Spinal cord (tissue), 10 donors: ENCODE measurements at places on chromosomes 13 and 19.

DNA sequence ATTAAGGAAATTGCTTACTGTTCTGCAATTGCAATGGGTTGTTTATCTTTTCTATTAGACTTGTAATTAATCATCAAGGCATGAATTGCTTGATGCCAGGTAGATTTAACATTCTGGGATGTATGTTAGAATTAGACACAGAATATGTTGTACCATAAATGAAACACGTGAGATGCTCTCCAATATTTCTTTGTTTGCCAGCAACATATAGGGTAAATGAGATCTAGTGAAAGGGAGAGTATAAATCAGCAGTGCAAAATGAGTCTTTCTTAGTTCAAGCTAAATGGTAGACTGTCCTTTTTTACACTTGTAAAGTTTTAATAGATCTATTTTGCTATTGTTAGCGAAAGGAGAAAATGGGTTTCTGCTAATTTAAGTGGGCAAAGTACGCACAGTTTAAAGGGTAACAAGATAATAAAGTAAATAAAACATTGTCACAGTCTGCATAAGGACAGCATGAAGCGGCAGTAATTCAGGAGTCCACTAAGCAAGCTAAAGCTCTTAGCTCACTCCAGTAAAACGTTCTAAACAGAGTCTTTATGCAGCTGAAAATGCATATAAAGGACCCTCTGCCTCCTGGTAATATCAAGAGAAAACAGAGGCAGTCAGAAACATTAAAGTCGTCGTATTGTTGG, 1137.1 kb downstream of the OLFM4 start:
- H3K27ac ChIP-seq = no peak overlapping the region
- no peak for DNase-seq
- H3K4me1 ChIP-seq = no peaks in the 10 kb centered on the region
- no peaks in the 10 kb centered on the region for H3K36me3 ChIP-seq

DNA sequence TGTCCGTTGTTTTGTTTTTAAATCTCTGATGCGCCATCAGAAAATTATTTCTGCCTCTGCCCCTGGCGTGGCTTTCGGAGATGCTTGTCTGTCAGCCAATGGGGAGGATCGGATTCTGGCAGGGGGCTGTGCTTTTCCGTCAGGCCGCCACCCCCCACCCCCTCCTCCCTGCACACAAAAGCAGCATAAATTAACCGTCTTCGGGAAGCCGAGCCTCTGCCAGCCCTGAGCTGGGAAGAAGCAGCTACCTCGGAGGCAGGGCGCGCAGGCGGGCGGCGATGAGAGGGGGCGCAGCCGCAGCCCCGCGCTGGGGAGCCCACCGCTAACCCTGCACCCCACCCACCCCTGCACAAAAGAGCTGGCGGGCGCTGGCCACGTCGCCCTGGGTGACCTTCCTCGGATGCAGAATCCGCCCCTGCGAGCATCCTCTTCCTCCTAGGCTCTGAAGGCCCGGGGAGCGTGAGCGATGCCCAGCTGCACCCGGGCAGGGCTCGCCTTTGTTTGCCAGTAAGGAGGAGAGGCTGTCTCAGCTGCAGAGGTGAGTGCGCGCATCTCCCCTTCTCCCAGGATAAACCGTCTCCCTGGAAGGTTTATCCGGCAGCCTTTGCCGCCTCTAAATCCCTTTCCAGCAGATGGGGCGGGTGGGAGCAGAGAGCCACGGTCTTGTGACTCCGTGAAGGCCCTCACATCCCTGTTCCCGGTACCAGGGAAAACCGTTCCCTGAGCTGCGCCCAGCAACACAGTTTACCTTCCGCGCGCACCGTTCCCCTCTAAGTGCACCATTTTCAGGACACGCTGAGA, at the start of gene ATCAY:
Gene ATCAY (plus strand): TSS at position 215 of the 801 bp plus-strand sequence. CDS start 5,083 bp downstream, outside the sequence.
- DNase-seq = peak; percentile 95
- peaks cover 20% of the 10 kb centered on the region for H3K4me1 ChIP-seq
- H3K36me3 ChIP-seq = peaks cover 11% of the 10 kb centered on the region
- H3K4me3 ChIP-seq = peak within 1 kb of the TSS; percentile 51
- H3K27ac ChIP-seq = peak within 1 kb of the TSS; percentile 70
- H3K27me3 ChIP-seq = peaks cover 12% of the 10 kb centered on the region

DNA sequence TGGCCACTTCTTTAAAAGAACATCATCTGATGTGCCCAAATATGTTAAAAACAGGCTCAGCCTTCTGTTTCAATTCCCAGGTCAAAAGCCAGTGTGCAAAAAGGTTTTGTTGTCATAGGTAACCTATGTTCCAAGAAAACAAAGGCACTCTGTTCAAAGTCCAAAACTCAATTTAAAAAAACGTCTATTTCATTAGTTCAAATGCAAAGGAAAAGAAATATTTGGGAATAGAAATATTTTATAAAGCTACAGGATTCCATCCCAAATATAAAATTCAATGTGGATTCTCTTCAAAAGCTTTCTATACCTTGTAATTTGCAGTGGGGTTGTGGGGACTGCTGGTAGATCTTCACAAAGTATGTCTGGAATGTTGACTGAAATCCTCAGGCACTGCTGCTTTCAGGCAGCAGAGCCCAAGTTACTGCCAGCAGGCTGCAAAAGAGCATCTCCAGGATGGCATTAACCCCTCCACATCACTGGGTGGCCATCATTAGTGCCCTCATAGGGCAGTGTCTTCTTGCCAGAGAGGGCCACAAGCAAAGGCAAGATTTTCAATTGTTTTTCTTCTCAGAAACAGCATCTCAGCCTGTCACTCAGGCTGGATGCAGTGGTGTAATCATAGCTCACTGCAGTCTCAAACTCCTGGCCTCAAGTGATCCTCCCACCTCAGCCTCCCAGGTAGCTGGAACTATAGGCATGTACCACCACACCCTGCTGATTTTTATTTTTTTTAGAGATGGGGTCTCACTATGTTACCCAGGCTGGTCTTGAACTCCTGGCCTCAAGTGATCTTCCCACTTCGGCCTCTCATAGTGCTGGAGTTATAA, 22.8 kb upstream of the STK24 start:
- H3K4me3 ChIP-seq = no peak overlapping the region
- H3K27me3 ChIP-seq = no peaks in the 10 kb centered on the region
- DNase-seq = no peak
- H3K36me3 ChIP-seq = no peaks in the 10 kb centered on the region
- H3K27ac ChIP-seq = no peak overlapping the region
- no peaks in the 10 kb centered on the region for H3K4me1 ChIP-seq

DNA sequence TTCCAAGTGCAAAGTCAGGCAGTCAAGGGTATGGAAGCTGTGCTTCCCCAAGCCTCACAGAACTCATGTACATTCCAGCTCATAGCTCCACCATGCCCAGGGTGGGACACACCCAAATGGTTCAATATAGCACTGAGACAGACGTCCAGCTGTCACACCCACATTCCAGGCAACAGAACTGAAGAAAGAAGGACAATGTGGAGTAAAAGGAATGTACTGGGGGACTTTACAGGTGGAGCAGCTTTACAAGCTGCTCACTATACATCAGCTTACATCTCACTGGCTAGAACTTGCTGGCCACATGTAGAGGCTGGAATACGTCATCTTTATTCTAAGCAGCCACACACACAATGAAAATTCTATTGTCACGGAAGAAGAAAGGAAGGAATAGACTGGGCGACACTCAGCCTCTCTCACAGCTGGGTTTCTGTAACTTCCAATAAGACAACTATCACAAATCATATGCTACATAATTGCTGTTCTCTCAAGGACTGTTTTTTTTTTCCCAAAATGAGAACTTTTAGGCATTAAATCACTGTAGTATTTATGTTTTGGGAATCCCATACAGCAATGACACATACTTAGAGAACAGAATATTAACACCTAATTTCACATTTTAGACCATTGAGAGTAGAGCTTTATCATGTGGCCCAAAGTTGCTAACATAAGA, 86.1 kb downstream of the KLF12 start:
- no peaks in the 10 kb centered on the region for H3K36me3 ChIP-seq
- H3K27ac ChIP-seq = peak overlapping the region; percentile 33
- H3K27me3 ChIP-seq = no peaks in the 10 kb centered on the region
- no peak for DNase-seq

- no peak for DNase-seq
- H3K4me1 ChIP-seq = no peaks in the 10 kb centered on the region
- no peak overlapping the region for H3K4me3 ChIP-seq
- no peak overlapping the region for H3K27ac ChIP-seq
- no peaks in the 10 kb centered on the region for H3K27me3 ChIP-seq
These were observed 893.4 kb downstream of the DIAPH3 start for GRCh38 chr13:59270327-59270726.

DNA sequence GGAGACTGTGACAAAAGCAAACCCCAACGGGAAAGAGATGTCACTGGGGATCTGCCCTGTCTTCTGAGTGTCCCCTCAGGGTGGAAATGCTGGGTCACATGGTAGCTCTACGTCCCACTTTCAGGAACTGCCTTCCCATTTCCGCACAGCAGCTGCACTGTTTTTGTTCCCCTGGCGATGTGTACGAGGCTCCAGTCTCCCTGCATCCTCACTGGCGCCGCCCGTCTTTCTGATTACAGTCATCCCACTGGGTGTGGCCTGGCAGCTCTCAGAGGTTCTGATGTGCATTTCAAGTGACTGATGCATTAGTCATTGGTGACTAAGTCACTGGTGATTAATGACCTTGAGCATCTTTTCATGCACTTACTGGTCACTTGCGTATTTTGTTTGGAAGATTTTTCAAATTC, 21.2 kb downstream of the PCID2 start:
- H3K4me1 ChIP-seq = peaks cover 6% of the 10 kb centered on the region
- peaks cover 37% of the 10 kb centered on the region for H3K36me3 ChIP-seq
- no peak overlapping the region for H3K27ac ChIP-seq
- H3K4me3 ChIP-seq = no peak overlapping the region

DNA sequence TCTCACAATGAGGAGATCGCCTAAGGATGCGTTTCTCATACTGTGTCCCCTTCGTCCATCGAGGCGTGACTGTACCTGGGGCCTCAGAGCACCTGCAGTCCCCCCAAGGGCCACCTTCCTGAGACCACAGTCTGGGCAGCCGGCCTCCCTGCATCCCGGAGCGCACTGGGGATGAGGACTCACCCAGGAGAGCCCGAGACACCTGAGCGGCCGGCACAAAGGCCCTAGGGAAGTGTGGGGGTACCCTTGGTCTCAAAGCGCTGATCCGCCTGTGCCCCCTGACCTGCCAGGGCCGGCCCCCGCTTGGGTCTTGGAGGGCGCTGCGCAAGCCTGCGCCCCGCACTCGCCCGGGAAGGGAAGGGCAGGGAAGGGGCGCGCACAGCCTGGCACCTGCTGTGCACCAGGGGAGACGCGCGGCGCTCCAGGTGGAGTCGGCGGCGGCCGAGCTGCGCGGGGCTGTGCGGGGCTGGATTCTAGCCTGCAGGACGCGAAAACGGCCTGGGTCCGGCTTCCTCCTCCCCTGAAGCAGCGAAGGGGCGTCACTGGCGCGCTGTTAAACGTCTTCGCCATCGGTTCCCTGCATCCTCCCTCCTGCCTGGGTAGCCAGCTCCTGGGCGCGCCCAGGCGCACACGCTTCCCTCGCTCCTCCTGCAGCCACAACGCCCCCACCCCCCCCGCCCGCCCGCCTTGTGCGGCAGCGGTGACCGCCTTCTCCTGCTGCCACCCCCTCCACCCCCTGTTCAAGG, 13.6 kb upstream of the USP29 start:
- H3K4me3 ChIP-seq = no peak overlapping the region
- no peak overlapping the region for H3K27ac ChIP-seq
- peaks cover 21% of the 10 kb centered on the region for H3K4me1 ChIP-seq

GRCh38 chr19:18283338-18283737, 1.9 kb upstream of the JUND start:
- H3K27me3 ChIP-seq = peaks cover 6% of the 10 kb centered on the region
- peaks cover 9% of the 10 kb centered on the region for H3K36me3 ChIP-seq
- DNase-seq = no peak
- peak overlapping the region; percentile 40 for H3K27ac ChIP-seq

- H3K27ac ChIP-seq = no peak overlapping the region
- H3K4me1 ChIP-seq = no peaks in the 10 kb centered on the region
- DNase-seq = no peak
- no peak overlapping the region for H3K4me3 ChIP-seq
- H3K36me3 ChIP-seq = no peaks in the 10 kb centered on the region
- no peaks in the 10 kb centered on the region for H3K27me3 ChIP-seq
These were observed 216.8 kb downstream of the TM9SF2 start for GRCh38 chr13:99717959-99718674.

GRCh38 chr13:99257291-99257690, 888 bp downstream of the GPR18 start:
- no peaks in the 10 kb centered on the region for H3K36me3 ChIP-seq
- H3K27ac ChIP-seq = no peak overlapping the region
- no peaks in the 10 kb centered on the region for H3K27me3 ChIP-seq
- no peak for DNase-seq

GRCh38 chr13:69809152-69809551, 298.5 kb upstream of the ATXN8OS start:
- H3K4me1 ChIP-seq = no peaks in the 10 kb centered on the region
- DNase-seq = no peak
- no peaks in the 10 kb centered on the region for H3K27me3 ChIP-seq
- no peaks in the 10 kb centered on the region for H3K36me3 ChIP-seq
- no peak overlapping the region for H3K27ac ChIP-seq

- H3K36me3 ChIP-seq = no peaks in the 10 kb centered on the region
- no peak for DNase-seq
- H3K27me3 ChIP-seq = no peaks in the 10 kb centered on the region
These were observed 1430.1 kb upstream of the SPRY2 start for GRCh38 chr13:81770868-81771505.

- peaks cover 27% of the 10 kb centered on the region for H3K4me1 ChIP-seq
- H3K36me3 ChIP-seq = peaks cover 38% of the 10 kb centered on the region
- no peak for DNase-seq
- H3K4me3 ChIP-seq = peak overlapping the region; percentile 96
- H3K27ac ChIP-seq = peak overlapping the region; percentile 90
These were observed 530 bp downstream of the MAU2 start for GRCh38 chr19:19321141-19321577.

DNA sequence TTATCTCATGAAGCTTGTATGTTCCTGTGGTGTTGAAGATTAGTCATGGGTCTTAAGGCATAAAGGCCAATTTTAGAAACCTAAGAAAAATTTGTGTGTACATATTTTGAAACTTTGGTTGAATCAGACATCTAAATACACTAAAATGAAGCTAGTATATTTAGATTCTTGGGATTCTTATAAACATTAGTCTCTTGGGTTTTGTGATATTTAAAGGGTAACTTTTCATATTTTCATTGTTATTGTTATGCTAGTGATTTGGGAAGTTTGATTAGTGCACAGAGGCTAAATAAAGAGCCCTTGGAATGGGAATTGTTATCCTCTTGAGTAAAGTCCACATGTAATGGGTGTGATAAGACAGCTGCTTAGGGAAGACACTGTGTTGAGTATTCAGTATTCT, 24.5 kb downstream of the UBA2 start:
- H3K4me1 ChIP-seq = no peaks in the 10 kb centered on the region
- H3K27ac ChIP-seq = no peak overlapping the region
- DNase-seq = no peak
- H3K36me3 ChIP-seq = peaks cover 29% of the 10 kb centered on the region
- no peak overlapping the region for H3K4me3 ChIP-seq
- H3K27me3 ChIP-seq = no peaks in the 10 kb centered on the region

DNA sequence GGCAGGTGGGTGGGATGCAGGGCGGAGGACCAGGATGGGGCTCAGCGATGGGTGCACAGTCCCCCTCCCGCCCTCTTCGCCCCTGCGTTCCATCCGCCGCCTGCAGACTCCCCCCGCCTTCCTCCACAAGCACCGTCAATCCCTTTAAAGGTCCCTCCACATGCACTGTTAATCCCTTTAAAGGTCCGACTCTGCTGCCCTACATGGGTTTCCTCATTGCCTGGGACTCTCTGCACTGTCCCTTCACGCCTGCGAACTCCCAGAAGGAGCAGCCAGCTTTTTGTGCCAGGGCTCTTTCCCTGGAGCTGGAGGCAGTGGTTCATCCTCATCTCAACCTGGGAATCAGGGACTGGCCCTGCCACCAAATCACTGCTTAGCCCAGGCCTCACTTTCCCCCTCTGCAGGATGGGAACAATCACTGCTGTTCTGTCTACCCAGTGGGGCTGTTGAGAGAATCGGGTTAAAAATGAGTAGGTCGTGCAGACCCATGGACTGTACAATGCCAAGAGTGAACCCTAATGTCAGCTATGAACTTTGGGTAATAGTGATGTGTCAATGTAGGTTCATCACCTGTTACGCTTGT, 20.4 kb downstream of the ZNF574 start:
- H3K36me3 ChIP-seq = peaks cover 39% of the 10 kb centered on the region
- H3K4me3 ChIP-seq = no peak overlapping the region
- peaks cover 8% of the 10 kb centered on the region for H3K4me1 ChIP-seq
